Aortic smooth muscle cell (primary cell): ENCODE measurements at places on chromosomes 4 and X. TPM values are rescaled to one million over a fixed set of nuclear protein-coding genes. Genes with fewer than 3 reads are reported as not detected.

CCDC110 gene
- 2.1 and 2.7 TPM in 2 replicates for total RNA-seq

CXorf49 gene
- total RNA-seq: not detected in 2 replicates

PFKFB1 gene
- 0.19 TPM in 1 of 2 replicates, not detected in the other for total RNA-seq

ACE2 gene
- 0.12 and 0.40 TPM in 2 replicates for total RNA-seq
